ENCODE measurements at places on chromosomes 12 and 14.

GRCh38 chr14:72169521-72169920 lies 237.3 kb downstream of the RGS6 start:
- DNase-seq, result no peak

GRCh38 chr12:99200711-99201384 lies 446.7 kb upstream of the GARIN6 start:
- no peak for DNase-seq

DNA sequence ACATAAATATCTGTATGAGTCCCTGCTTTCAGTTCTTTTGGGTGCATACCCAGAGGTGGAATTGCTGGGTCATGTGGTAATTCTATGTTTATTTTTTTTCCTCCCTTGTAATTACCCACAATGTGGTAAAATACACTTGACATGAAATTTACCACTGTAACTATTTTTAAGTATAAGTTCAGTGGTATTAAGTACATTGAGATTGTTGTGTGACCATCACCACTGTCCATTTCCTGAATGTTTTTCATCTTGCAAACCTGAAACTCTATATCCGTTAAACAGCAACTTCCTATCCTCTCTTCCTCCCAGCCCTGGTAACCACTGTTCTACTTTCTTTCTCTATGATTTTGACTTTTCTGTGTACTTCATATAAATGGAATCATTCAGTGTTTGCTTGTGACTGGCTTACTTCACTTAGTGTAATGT lies 51.4 kb downstream of the BORCS5 start:
- DNase-seq, result no peak

- DNase-seq, result no peak
These were observed 249.2 kb downstream of the ETNK1 start for GRCh38 chr12:22874151-22874550.

DNA sequence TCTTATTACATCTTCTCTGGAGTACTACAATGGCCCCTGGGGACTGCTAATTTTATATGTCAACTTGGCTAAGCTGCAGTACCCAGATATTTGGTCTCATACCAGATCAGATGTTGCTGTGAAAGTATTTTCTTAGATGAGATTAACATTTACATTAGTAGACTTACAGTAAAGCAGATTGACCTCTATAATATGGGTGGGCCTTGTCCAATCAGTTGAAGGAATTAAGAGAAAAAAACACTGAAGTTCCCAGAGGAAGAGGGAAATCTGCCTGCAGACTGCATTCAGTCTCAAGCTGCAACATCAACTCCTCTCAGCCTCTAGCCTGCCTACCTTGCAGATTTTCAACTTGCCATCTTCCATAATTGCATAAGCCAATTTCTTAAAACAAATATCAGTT lies 430.1 kb downstream of the MED13L start:
- DNase-seq, result no peak

- DNase-seq, result no peak
These were observed 217.6 kb upstream of the MYL2 start for GRCh38 chr12:111138016-111138415.

GRCh38 chr12:62259631-62259992 lies 592 bp upstream of the USP15 start:
- no peak for DNase-seq

- no peak for DNase-seq
These were observed 211.3 kb downstream of the AACS start for GRCh38 chr12:125276567-125276966.

- DNase-seq, result no peak
These were observed 176.6 kb downstream of the FOXN3 start for GRCh38 chr14:89240414-89240813.

GRCh38 chr14:40889126-40889525 lies 717.5 kb upstream of the LRFN5 start:
- DNase-seq, result no peak

DNA sequence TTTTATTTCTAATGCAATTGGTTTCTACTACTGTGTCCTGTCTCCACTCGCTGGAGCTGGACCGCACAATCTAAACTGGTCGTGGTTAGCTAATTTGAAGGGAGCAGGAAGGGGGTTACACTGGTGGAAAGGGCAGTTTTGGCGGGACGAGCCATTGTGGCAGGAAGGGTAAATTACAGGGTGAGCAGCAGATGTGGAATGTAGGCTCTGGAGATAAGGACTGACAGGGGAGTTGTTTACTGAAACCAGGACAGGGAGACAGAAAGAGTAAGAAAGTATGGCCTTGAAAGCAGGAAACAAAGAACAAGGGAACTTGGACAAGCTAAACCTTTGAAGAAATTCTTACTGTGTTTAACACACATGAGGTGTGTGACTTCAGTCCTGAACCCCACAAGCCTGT lies 147.8 kb downstream of the ATXN7L3B start:
- DNase-seq, result no peak

GRCh38 chr14:57864659-57865058 lies 1.2 kb downstream of the SLC35F4 start:
- DNase-seq, result no peak

- no peak for DNase-seq
These were observed 35.5 kb downstream of the CPSF6 start for GRCh38 chr12:69274861-69275260.

- DNase-seq, result no peak
These were observed 1.5 kb downstream of the RASAL1 start for GRCh38 chr12:113134071-113134470.

DNA sequence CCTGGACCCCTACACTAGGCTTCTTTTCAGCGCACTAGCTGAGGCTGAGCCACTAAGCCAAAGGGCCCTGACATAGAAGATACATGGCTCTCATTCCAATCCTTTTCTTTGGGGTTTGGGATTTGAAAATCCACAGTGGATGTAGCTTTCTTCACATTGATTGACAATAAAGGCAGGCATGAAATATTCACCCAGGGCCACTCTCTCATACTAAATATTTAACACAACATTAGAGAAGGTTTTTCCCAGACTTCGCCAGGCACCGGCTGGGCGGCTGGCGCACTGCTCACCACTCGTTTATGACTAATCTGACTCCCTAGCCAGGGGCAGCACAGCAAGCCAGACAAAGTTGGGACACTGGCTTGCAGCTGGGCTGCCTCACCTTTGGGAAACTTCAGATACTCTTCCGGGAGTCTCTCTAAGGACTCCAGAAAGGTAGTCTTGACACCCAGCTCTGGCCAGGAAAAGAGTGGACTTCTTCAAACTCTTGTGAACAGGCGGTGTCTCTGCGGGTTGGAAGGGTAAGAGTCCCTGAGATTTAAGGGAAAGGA lies 699 bp upstream of the HOXC11 start:
- no peak for DNase-seq

DNA sequence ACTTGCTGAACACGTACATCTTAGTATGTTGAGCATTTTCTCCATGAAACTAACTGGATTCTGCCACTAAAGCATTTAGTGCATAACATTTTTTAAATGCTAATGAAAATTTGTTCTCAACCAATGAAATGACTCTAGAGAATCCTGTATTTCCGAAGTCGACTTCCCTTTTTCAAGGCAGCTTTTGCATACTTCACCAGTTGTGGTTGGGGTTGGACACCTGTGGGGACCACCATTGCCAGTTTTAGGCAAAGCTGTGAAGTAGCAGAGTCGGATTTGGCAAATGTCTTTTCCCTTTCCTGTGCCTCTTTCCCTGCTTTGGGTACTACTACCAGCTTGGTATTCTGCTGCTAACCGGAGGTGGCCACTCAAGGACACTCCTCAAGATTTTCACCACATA lies 349.2 kb downstream of the BCAT1 start:
- no peak for DNase-seq

- DNase-seq, result no peak
These were observed 10.3 kb downstream of the ZFYVE21 start for GRCh38 chr14:103725739-103726395.

DNA sequence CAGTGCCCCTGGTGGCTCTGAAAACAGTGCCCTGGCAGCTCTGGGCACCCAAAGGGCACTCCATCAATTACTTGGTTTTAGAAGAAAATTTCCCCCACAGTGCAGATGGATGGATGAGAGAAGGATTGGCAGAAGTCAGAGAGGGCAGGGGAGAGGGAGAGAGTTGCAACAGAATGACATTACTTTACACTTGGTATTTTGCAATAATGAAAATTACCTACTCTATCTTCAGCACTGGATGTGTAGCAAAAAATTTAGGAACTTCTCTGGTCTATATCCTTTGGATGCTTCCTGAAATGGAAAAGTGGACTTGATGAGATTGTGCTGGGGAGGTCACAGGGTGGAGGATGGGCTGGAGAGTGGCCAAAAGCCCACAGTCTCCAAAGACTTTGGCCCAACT lies 193.2 kb downstream of the CHST11 start:
- DNase-seq, result no peak

GRCh38 chr12:29317556-29318363 lies 63.2 kb downstream of the ERGIC2 start:
- no peak for DNase-seq

GRCh38 chr12:11542599-11542998 lies 106.9 kb upstream of the ETV6 start:
- no peak for DNase-seq

GRCh38 chr14:99026471-99026870 lies 245.5 kb downstream of the BCL11B start:
- DNase-seq, result no peak

GRCh38 chr12:102521662-102522277 lies 41.4 kb upstream of the IGF1 start:
- no peak for DNase-seq

DNA sequence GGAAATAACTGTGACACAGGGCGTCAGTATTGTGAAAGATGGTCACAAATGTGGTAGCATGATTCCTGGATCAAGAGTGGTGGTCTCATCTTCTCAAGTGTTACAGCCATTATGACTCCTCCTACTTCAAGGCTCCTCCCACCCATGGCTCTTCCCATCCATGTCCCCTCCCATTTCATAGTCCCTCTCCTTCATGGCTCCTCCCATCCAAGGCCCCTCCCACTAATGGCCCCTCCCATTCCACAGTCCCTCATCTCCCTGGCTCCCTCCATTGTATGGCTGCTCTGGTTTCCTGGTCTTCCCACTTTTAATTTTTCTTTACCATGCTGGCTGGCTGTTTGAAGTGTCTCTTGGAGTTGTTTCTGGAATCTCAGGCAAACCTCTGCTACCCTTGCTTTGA lies 1375.2 kb upstream of the TMEM132C start:
- DNase-seq, result no peak

DNA sequence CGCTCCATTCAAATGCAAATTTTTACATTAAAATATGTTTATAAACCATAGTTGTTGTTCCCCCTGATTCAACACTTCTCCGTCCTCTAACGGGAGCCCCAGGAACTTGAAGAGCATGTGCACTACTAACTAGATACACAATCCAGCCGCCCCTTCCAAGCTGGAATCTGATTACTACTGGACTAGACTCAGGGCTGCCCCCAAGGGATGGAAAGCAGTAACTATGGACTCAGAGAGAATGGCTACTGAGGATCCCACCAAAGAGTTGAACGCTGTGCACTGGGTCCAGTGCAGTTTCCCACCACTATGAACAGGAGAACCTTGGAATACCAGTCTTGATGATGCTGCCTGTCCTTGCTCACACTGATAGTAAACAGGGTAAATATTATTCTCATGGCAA lies 48.6 kb upstream of the PCNX1 start:
- no peak for DNase-seq

DNA sequence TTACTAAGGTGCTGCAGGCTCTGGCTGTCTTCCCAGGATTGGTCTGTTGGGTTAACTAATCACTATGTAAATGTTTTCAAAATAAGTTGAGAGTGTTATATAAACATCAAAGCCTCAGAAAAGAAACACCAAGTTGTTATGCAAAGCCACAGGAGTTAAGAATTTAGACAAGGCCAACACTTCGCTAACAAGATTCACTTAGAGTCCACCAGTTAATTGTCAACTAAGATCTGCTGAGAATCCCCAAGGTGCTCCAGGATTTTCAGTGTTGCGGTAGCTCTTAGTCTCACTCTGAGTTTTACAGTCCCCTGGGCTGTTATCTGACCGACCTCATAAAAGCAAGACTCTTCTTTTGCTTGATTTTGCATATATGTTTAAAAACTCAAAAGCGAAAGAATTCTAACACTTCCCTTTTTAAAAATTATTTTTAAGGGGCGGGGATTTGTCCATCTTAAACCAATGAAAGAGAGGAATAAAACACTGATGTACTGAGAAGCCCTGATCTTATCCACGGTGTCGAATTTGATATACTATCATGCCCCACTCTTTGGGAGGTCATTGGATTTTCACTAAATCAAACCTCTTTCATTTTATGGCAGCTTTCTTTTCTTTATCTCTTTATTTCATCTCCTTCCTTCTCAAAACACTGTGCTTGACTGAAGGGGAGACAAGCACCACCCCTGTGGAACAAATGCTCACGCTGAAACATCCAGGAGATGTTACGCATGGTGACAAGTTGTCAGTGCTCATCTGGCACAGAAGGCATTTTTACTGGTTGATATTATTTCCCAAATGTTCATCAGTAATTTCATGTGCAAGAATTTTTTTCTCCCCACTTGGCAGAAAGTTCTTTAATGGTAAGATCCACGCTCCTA lies 7.0 kb downstream of the NIN start:
- DNase-seq, result no peak

- DNase-seq, result no peak
These were observed 11.2 kb upstream of the DAAM1 start for GRCh38 chr14:59177262-59177661.

DNA sequence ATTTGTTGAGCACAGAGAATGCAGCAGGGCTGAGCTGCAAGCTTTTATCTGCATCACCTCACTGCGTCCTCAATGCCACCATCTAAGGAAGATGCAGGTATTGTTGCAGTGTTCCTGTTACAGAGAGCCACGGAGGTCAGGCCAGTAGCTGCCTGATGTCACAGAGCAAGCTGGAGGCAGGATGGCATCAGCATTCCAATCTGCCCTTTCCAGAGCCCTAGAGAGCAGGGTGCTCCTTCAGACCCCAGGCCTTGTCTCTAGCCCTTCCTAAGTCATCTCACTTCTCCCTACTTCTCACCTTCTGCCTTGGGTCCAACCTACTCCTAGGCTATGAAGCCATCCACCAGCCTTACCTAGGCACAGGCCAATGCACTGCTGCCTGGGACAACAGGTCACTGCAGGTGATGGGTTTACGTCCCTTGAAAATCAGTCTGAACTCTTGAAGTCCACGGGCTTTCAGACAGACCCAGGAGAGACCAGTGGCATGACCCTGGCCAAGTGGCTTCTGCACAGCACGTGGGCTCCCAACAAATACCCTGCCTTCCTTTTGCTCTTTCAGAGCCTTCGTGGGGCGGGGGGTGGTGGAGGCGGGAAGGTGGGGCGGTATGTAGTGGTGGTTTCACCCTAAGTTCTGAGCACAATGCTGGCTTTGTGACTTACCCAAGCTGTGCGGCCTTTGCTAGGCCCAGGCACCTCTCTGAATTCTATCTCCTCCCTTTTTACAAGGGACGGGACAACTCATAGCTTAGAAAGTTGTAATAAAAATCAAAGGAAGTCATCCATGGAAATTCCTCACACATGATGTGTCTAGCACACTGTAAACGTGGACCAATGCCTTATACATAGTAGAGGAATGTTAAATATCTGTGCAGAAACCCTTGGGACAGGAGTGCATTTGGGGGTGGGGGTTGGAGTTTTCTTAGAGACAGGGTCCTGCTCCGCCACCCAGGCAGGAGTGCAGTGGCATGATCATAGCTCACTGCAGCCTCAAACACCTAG lies 136.0 kb downstream of the KSR2 start:
- no peak for DNase-seq

- no peak for DNase-seq
These were observed 47.9 kb downstream of the ANKRD9 start for GRCh38 chr14:102461490-102462338.
